ENCODE measurements at places on chromosomes 6 and 20.

GRCh38 chr6:43623880-43624785 is 4.9 kb downstream of the GTPBP2 start:
- DNase-seq = no peak

DNA sequence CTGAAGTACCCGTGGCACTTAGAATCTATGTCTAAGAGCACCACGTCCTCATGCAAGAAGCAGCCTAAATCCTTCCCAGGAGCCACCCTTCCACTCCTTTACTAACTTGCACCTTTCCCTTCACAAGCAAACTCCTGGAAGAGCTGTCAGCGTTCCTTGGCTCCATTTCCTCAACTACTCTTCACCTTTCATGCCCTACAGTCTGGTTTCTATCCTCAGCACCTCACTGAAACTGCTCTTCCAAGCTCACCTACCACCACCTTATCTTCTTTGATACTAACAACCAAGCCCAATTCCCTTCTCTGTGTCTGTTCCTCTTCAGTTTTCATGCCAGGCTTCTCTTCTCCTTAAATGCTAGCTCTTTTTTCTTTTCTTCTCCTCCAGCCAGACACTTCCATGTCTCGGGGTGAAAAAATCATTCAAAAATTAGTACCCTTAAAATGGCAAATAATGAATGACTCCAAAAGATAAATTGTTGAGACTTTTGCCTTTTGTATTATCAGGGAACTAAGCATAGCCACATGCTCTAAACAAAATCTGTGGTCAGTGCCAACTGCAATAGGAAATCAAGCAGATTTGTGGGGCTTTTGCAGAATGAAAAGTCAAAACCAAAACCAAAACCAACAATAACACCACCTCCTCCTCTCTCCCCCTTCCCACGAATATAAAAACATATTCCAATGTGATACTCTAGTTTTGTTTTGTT is 149.6 kb upstream of the KCNK16 start:
- no peak for DNase-seq

DNA sequence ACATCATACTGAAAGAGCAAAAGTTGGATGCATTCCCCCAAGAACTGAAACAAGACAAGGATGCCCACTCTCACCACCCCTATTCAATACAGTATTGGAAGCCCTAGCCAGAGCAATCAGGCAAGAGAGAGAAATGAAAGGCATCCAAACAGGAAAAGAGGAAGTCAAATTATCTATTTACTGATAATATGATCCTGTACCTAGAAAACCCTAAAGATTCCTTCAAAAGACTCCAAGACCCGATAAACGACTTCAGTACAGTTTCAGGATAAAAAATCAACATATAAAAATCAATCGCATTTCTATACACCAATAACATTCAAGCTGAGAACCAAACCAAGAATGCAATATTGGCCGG is 14.5 kb downstream of the CDK19 start:
- DNase-seq = no peak

- no peak for DNase-seq
These were observed 173.3 kb upstream of the RSPO3 start for GRCh38 chr6:126945150-126945685.

- DNase-seq = no peak
These were observed 98.9 kb downstream of the TBC1D7 start for GRCh38 chr6:13229205-13230085.
